Natural killer cell treated with Interleukin-12 subunit alpha and Interleukin-12 subunit beta and Interleukin-15 and Interleukin-18, amount 100 ng/mL, for 72 hours (primary cell): ENCODE measurements at places on chromosomes 7 and 10. TPM values are rescaled to one million over a fixed set of nuclear protein-coding genes. Genes with fewer than 3 reads are reported as not detected.

SFTPA2 gene
- not detected for total RNA-seq

HOXA6 gene
- total RNA-seq = not detected

SKIDA1 gene
- total RNA-seq = not detected

SNX13 gene
- 32.2 TPM for total RNA-seq

LRGUK gene
- total RNA-seq = 0.71 TPM

SFRP4 gene
- total RNA-seq = not detected

DPCD gene
- 8.2 TPM for total RNA-seq

- no peak for DNase-seq
These were observed 24.6 kb upstream of the DDX50 start for GRCh38 chr10:68876246-68877138.

DNA sequence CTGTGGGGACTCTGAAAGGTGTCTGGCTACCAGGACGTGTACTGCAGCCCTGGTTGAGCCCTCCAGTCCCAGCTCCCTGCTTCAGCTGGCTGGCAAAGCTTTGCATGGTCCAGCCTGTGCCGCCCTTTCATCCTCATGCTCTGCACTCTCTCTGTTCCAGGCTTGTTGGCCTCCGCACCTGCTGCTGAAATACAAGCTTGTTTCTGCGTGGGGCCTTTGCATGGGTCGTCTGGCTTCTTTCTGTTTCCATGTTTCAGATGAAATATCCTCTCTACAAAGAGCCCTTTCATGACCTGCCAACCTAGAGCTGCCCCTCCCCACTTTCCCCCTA lies 45.9 kb downstream of the TSPAN15 start:
- DNase-seq = no peak

DNA sequence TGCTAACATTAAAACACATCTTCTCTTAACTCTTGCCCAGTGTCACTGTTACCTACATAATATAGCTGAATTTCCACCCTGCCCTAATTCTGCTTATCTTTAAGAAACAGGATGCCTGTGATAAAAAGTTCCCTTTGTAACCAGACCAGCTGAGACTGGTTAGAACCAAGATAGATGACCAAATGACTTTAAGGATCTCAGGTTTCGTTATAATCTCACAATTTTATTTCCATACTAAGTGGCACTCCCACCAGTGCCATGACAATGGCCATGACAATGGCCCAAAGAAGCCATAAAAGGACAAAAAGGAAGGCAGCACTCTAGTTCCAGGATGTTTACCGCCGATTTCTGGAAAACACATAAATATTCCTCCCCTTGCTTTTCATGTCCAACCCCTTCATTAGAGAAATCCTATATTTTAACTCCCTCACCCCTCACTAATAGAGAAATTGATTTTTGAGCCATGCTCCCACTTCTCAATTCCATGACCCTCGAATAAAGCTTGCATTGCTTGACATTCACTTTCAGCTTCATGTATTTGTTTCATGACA lies 126.1 kb downstream of the ELAPOR2 start:
- no peak for DNase-seq

DNA sequence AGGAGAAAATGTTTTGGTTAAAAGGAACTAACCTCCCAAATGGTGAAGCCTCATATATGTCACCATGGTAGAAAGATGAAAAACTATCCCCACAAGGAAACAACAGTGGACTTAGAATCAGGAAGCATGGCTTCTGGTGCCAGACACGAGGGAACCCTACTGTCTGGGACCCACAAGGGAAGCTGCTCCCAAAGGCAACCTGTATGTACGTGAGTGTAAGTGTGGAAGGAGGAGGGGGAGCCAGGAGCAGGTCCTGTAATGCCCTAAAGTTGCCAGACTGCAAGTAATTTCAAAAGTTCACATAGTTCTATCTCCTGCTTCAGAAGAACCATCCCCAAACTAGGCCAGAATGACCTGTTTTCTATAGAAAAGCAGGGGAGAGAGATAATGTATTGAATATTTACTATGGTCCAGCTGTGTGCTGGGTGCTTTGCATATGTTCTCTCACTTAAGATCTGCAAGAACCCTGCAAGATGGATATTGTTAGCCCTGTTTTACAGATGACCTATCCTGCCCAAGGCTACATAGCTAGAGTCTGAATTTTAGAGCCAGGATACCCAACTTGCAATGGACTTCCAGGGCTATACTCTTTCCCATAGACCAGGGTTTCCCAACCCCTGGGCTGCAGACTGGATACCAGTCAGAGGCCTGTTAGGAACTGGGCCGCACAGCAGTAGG lies 19.2 kb downstream of the DUSP5 start:
- DNase-seq = no peak

DNA sequence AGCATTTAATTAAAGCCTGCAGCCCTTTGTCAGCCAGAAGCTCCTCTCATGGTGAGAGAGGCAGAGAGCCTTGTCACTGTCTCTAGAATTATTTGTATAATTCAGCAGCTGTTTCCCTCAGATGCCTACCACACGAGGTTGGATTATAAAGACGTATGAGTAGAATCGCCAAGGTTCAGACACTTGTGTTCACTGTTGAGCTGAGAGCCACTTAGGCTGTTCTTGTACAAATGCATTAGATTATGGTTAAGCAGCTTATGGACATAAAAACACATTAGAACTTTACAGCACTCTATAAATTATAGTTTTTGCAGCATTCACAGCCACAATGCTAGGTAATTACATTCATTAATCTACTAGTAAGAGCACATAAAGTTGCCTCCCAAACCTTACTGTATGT lies 282.6 kb downstream of the AUTS2 start:
- no peak for DNase-seq

DNA sequence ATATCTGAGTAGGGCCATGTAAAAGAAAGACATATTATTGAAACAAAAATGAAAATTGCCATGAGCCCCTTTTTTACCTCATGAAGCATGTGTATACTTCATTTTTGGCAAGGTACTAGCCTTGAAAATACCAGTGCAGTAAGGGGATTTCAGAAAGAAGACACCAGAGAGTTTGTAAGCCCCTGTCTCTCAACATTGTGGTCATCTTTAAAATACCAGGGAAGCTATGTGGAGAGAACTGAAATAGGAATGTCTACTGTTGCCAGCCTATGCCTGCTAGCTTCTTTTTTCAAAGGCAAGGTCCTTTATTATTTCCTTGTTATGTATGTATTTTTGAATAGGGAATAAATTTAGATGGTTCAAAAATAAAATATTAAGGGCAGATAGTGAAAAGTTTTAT lies 57.8 kb downstream of the CASD1 start:
- DNase-seq = no peak

DNA sequence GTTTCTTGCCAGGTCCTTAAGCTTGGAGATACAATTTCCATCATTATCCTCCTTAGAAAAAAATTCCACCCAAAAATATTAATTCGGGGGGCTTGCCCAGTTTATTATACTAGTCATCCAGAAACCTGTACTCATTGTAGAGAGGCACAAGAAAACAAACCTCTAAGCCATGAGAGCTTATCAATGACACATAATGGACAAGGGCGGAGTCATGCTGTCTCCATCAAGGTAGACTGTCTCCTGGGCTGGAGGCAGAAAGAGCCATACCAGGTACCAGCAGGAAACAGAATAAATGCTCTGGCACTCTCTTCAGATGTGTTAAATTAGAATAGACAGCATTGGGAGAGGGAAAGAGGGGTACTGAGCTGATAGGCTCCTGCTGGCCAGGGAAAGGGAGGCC lies 69.8 kb upstream of the GSDME start:
- no peak for DNase-seq

- no peak for DNase-seq
These were observed 732 bp upstream of the LRRC18 start for GRCh38 chr10:48940372-48940771.

DNA sequence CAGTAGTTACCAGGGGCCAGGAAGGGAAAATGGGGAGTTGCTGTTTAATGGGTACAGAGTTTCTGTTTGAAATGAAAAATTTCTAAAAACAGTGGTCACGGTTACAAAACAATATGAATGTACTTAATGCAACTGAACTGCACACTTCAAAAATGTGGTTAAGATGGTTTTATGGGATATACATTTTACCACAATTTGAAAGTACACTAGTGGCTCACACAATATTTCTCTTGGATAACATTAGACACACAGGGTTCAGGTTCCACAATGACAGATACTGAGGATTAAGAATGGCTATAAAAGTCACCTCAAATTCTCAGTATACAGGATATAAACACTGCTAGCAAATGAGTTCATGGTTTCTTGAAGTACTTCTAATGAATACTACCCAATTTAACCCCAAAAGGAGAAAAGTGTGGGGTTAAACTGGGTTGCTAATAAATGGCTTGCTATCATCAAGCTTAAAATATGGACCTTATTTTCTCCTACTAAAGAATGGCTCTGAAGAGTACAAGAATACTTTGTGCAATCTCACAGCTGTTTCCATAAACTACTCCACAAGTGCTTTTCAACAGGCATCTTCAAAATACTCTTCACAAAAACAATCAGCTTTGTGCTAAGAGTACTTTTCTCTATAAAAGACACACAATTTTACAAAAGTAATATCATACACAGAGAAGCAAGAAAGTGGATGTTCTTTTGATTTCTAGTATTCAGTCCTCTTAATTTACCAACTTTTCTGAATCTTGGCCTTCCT lies 92.9 kb downstream of the SRPK2 start:
- DNase-seq = no peak

- DNase-seq = no peak
These were observed 23.5 kb downstream of the CH25H start for GRCh38 chr10:89183571-89183970.

- no peak for DNase-seq
These were observed 5.4 kb upstream of the TRPV6 start for GRCh38 chr7:142890874-142891485.

DNA sequence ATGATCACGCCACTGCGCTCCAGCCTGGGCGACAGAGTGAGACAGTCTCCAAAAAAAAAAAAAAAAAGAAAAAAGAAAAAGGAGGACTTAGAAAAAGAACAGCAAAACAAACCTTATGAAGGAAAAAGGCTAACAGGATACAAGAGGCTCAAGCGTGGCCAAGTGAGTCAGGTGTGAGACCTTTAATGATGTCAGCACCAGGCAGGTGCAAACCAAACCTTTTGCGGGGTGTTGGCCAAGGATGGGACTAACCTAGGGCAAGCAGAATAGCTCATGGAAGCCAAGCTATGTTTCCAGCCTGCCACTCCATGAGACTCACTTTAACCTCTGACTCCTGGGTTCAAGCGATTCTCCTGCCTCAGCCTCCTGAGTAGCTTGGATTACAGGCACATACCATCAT lies 11.3 kb upstream of the GNA12 start:
- DNase-seq = no peak

- DNase-seq = no peak
These were observed 1.1 kb upstream of the VIM start for GRCh38 chr10:17226891-17227303.

- no peak for DNase-seq
These were observed 6.8 kb upstream of the VSIR start for GRCh38 chr10:71780156-71780555.

GRCh38 chr10:113080925-113081229 lies 130.8 kb downstream of the TCF7L2 start:
- DNase-seq = no peak

GRCh38 chr7:33862946-33863814 lies 42.2 kb upstream of the BMPER start:
- DNase-seq = no peak

- DNase-seq = no peak
These were observed 43.3 kb downstream of the SFTPD start for GRCh38 chr10:79905322-79906314.

GRCh38 chr10:35063837-35064454 lies 26.2 kb downstream of the CUL2 start:
- no peak for DNase-seq

DNA sequence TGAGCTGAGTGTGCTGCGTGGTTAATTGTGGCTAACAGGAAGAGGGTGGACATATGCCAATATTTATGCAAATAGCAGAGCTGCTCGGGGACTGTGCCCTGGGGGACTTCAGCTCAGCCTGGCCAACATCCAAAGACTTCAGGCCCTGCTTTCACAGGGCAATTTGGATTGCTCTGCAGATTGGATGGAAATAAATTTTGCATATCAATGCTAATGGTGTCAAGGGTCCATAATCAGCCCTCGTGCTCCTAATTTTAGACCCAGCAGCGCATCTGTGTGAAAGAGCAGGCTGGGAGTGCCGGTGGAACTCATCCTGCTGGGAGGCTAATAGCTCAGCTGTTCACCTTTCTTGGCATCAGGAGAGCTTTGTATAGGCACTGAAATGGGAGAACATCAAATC lies 270.1 kb downstream of the TCERG1L start:
- no peak for DNase-seq
